Non-pigmented ciliary epithelial cell (primary cell): ENCODE measurements at places on chromosomes 3 and 15.

- no peak for DNase-seq
Measured at GRCh38 chr3:184656458-184656828, 55.4 kb downstream of the MAGEF1 start.

GRCh38 chr3:194602669-194603171, 30.5 kb downstream of the TMEM44 start:
- DNase-seq: no peak

DNA sequence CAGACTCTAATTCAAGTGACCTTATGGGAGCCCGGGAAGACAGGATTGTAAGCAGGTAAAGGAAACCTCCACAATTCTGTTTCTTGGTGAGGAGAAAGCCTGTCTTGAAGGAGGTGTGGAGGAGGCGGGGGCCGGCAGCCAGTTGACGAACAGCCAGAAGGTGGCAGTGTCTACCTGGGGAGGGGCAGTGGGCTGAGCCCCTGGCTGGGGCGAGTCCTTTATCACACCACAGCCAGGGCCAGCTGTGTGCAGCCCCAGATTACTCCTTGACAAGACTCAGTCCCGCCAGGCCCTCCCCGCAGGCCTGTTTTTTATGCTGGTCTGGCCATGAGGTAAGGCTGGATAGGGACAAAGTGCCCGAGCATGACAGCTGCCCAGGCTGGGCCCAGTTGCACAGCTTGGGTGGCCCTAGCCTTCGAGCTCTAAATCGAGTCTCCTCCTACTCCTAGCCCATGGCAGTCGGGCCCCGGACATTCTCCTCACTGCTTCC, 40.9 kb upstream of the IDH2 start:
- no peak for DNase-seq

DNA sequence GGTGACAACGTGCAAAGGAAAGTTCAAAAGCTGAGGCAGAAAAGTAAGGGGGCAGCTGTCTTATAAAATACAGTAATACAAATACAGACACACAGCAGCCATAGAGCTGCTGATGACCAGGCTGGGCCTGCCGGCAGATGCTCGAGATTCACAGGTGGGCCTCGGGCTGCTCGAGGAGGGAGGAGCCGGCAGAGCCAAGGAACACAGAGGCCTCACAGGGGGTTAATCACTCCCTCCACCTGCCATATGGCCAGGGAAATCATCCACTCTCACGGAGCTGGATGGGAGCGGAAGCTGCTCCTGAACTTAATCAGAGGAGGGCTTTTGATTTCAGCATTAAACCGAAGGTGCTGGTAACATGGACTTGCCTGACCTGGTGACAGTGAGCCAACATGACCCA, 29.6 kb upstream of the MGLL start:
- no peak for DNase-seq

DNA sequence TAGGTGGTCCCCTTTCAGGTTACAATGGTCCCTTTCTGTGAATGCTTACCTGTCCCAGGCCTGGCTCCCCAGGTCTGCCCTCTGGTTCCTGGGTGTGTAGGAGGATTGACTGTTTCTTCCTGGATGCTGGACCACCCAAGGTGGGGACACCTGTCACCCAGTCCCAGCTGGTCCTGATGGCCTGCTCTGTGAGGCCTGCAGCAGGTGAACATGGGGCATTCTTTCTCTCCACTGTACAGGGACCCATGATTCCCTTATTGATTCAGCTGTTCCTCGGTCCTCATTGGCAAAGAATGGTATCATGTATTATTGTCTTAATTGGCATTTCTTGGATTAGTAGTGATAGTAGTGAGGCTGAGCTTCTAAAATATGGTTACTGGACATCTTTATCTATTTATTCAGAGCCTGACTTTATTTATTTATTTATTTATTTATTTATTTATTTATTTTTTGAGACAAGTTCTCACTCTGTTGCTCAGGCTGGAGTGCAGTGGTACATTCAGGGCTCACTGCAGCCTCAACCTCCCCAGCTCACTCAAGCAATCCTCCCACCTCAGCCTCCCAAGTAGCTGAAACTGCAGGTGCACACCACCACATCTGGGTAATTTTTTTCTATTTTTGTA, 8.8 kb upstream of the DNAJA4 start:
- no peak for DNase-seq

- DNase-seq: no peak
Measured at GRCh38 chr3:72582211-72582878, 265.9 kb downstream of the SHQ1 start.

- no peak for DNase-seq
Measured at GRCh38 chr3:45689787-45690145, 570 bp downstream of the SACM1L start.

- DNase-seq: no peak
Measured at GRCh38 chr3:99041747-99042146, 140.3 kb upstream of the DCBLD2 start.

- no peak for DNase-seq
Measured at GRCh38 chr3:129441782-129442181, 1.8 kb downstream of the IFT122 start.

DNA sequence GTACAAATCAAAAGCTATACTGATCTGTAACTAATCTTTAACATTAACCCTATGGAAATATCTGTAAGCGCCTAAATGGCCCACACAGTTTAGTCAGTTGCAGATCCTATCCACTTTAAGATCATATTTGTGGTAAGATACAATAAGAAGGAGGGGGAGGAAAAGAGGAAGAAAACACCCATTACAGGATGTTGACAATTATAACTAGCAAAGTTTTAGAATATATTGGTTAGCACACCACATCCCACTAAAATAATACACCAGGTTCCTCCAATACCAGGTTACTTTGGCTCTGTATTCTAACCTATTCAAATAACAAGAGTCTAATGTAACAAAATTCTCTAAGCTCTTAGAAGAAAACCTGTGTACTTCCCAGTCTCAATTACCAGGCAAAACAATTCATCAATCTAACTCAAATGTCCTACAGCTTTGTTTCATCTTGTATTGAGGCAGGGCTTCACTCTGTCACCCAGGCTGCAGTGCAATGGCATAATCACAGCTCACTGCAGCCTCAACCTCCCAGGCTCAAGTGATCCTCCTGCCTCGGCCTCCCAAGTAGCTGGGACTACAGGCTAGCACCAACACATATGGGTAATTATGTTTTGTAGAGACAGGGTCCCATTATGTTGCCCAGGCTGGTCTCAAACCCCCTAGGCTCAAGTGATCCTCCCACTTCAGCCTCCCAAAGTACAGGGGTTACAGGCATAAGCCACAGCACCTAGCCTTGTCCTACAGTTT, 4.2 kb downstream of the SLC4A7 start:
- DNase-seq: no peak

- DNase-seq: no peak
Measured at GRCh38 chr3:61559136-61559731, 2.1 kb upstream of the PTPRG start.

DNA sequence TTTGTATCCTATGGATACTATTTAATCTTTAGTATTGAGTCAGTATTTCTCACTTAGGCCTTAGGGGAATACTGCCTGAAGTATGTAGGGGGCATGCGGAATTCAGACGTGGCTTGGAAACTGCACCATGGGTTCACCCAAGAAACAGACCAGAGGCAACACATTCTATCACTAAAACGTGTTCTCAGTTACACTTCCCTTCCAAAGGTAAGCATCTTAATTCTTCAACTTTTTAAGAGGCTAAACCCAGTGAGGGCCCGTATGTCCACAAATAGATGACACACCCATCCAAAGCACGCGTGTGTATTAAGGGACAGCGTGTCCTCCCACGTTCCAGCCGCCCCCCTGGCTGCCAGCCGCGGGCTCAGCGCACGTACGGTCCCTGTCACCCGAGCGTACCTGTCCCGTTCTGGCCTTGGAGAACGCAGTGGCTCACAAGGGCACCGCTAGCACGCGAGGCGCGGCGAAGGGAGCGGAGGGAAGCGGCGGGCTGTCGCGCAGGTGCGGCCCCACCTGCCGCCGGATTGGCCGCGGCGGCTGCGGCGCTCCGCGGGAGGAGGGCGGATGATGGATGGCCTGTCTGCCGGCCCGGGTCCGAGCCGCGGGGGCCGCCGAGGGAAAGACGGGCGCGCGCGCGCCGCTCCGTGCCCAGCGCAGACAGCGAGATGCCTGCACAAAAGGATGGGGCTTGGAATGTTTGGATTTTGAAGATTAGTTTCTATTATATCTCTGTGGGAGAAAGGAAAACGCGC, 1003.9 kb upstream of the NR2F2 start:
- DNase-seq: no peak

GRCh38 chr15:44596511-44597010, 59.6 kb downstream of the EIF3J start:
- DNase-seq: no peak

- no peak for DNase-seq
Measured at GRCh38 chr3:13093687-13094086, 20.5 kb upstream of the IQSEC1 start.

GRCh38 chr15:89746386-89746780, 4.7 kb downstream of the MESP1 start:
- DNase-seq: no peak

- DNase-seq: no peak
Measured at GRCh38 chr3:150556792-150557191, 10.2 kb downstream of the EIF2A start.

GRCh38 chr3:186653080-186653707, 12.6 kb upstream of the HRG start:
- DNase-seq: no peak

DNA sequence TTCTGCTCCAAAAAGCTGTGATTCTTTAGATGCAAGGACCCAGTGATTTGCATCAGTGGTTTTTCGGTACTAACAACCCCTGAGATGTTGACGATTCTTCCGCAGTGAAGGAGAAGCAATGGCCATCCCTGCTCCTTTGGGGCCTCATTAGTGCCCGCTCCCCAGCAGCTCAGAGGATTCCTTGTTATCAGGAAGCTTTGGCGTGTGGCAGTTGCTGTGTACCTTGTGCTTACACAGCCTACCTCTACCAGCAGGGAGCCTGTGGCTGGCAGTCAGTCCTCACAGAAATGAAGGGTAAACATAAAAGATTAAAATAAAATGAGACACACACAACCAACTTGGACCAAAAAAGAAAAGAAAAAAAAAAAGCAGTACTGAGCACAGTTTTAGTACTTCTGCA, 55.2 kb downstream of the CNTN3 start:
- DNase-seq: no peak
